Activated CD4-positive, alpha-beta T cell treated with anti-CD3 and anti-CD28 coated beads, Interleukin-2, Interleukin-6, amounts not matched to agents 100 ng/mL and 50 ng/mL, durations not matched to agents 16 hours and 8 hours (primary cell): ENCODE measurements at places on chromosomes 1 and 21.
A peak's percentile ranks its signal among the peaks of the same experiment; 100 is the strongest.

DNA sequence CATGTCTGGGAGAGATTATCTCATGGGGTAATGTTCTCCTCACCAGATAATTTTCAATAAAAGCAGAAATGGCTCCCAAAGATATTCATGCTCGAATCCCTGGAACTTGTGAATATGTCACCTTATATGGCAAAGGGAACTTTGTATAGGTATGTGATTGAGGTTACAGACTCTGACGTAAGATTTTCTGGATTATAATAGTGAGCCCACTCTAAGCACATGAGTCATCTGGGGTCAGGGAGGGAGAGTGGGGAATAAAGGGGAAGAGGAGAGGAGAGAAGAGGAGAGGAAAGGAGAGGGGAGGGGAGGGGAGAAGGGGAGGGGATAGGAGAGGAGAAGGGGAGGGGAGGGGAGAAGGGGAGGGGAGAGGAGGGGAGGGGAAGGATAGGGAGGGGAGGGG is 1193.9 kb downstream of the PLA2G4A start:
- no peak for DNase-seq

DNA sequence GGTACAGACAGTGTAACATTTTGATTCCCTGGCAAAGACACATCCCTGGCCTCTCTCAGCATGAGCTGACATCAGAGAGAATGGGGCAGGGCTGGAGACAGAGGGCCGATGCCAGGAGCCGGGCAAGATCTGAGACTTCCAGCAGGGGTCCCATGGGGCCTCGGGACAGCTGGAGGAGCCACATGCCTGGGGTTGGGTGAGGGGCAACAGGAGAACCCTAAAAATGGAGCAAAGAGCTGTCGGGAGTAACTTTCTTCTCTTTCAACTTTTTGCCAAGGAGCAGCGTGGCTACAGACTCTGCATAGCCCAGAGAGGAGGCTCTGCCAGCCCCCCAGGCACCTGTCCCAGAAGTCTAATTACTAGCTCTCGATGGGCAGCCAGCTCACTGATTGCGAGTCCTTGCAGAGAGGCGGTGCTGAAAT is 130.8 kb downstream of the LACTBL1 start:
- DNase-seq = no peak

DNA sequence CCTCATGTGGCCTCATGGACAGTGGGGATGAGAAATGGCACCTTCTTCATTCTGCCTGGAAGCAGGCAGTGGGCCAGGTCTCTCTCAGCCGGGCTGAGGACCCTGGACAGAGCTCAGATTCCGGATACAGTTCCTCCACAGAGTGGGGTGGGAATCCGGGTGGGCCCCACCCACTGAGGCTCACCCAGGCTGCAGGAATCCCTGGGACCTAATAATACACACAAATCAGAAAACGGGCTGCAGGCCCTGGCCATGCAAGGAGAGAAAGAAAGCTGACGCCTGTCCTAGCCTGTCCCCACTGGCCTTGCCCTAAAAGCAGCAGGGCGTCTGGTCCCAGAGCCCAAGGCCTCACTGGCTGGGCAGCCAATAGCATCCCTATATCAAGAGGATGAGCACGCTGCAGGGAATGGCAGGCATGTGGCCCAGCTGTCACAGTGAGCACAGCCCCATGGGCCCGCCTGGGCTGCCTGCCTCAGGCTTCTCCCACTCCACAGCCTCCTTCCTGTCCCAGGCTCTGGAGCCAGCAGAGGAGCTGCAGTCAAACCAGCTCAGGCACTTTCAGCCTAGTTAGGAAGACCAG is 25.3 kb downstream of the ACTA1 start:
- DNase-seq = no peak

- DNase-seq = peak; percentile 57
These were observed 17.0 kb downstream of the KLHDC8A start for GRCh38 chr1:205339717-205340116.

DNA sequence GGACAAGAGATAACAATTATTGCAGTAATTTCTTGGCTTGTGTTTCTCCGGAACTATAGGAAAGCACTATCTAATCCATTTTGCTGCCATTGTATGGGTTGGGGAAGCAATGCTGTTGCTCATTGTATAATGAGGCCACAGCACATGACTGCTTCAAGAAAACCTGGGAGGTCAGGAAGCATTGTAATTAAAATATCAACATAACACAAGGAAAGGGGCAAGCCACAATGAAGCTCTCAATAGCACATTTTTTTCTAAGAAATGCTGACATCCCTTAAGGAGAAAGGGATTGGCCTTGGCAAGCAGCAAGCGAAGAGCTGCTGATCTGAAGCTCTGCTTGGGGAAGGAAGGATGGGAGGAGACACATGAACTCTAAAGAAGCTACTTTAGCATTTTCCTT is 44.0 kb downstream of the PLPP3 start:
- no peak for DNase-seq

GRCh38 chr1:153532181-153532580 is 3.6 kb downstream of the S100A6 start:
- DNase-seq = peak; percentile 88
